ENCODE measurements at places on chromosomes 6 and 20. TPM values are rescaled to one million over a fixed set of nuclear protein-coding genes. Genes with fewer than 3 reads are reported as not detected.

ANKEF1 gene
- 0.45 TPM for polyA plus RNA-seq

SUPT3H gene
- polyA plus RNA-seq, result 2.8 TPM

MTFR2 gene
- 0.20 TPM for polyA plus RNA-seq

DNA sequence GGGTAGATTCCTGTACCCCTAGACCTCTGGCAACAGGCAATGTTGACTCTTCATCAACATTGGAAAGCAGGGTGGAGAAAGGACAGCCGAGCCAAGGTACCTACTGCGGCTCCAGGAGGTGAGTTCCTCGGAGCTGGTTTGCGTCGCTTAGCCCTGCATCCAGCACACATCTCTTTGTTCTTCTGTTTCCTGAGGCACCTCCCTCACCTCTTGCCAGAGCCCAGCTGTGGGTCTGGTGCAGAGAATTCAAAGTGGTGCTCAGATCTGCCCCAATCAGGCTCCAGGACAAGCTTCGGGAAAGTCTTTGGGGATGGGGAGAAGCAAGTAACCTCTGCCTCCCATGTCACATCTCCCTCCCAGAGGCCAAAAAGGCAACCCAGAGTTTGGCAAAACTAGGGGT lies 2.2 kb downstream of the KCNG1 start:
- H3K4me3 ChIP-seq, result no peak overlapping the region
- H3K27me3 ChIP-seq, result peaks cover 68% of the 10 kb centered on the region
- peaks cover 2% of the 10 kb centered on the region for H3K4me1 ChIP-seq
- no peaks in the 10 kb centered on the region for H3K36me3 ChIP-seq

DNA sequence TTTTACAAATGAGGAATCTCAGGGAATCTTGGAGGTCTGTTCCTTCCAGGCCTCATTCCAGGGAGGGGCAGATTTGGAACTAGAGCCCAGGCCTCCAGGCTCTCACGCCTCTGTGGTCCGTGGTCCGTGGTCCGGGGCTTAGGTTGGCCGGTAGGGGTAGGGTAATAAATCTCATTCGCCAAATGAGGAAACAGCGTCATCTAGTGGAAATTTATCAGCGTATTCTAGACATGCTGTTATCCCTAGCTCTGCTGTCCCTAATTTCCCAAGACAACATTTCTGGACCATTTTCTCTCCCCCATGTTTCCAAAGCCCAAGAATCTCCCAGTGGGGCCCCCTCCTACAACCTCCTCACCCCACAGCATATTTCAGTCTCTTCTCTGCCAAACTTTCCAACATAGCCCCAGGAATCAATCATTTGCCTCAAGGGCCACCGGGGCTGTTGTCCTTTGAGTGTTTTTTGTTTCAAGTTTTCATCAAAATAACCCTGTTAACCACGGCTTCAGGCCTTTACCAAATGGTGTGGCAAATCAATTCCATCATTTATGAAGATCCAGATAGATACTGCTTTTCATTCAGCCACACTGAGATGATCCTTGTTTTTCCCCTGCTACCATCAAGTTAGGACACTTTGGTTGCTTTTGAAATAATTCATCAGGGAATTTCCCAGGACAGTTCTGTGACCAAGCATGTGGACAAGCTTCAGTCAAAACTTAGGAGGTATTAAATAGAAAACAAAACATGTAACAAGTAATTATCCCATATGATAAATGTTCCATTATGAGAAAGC lies 126.8 kb downstream of the ALDH8A1 start:
- no peaks in the 10 kb centered on the region for H3K27me3 ChIP-seq
- no peaks in the 10 kb centered on the region for H3K4me1 ChIP-seq
- no peaks in the 10 kb centered on the region for H3K36me3 ChIP-seq
- no peak overlapping the region for H3K4me3 ChIP-seq
- DNase-seq, result peak; percentile 74
- H3K27ac ChIP-seq, result no peak overlapping the region

DNA sequence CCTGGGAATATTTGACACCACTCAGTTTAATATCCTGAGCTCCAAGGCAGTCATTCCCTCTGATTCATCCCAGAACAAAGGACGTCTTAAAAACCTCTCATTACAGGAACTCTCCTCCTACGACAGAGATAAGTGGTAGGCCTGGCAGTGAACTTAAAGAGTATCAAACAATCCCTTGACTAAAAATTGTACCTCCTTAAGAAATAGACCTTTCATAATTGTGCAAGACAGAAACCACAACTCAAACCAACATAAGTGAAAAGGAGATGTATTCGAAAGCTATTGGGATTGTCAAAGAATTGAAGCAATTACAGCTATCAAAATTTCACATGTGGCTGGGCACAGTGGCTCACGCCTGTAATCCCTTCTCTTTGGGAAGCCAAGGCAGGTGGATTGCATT lies 19.1 kb upstream of the BNIP5 start:
- no peaks in the 10 kb centered on the region for H3K36me3 ChIP-seq
- no peak overlapping the region for H3K27ac ChIP-seq
- no peak overlapping the region for H3K4me3 ChIP-seq
- DNase-seq, result no peak

DNA sequence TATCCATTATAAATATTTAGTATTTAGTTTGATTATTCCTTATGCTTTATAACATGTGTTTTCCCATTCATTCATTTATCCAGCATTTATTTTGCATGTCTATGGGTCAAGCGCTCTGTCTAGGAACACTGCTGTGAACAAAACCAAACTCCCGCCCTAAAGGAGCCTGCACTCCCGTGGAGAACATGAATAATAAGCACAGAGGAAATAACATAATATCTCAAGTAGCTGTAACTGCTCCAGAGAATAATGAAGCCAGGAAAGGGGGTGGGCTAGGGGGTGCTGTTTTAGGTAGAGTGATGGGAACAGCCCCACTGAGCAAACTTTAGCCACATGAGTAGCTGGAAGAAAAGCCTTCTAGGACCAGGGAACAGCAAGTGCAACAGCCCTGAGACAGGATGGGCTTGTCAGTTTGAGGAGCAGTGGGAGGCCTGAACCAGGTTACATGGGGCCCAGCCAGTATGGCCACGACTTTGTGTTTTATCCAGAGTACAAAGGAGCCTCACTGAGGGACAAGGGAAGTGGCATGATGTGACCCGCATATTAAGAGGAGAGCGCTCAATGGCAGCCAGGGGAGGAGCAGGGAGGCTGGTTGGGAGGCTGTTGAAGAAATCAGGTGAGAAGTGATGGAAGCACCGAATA lies 24.4 kb upstream of the PRND start:
- no peaks in the 10 kb centered on the region for H3K27me3 ChIP-seq
- H3K4me3 ChIP-seq, result no peak overlapping the region
- no peaks in the 10 kb centered on the region for H3K4me1 ChIP-seq
- no peak for DNase-seq

- no peak overlapping the region for H3K27ac ChIP-seq
- no peaks in the 10 kb centered on the region for H3K36me3 ChIP-seq
- H3K4me3 ChIP-seq, result no peak overlapping the region
- H3K27me3 ChIP-seq, result no peaks in the 10 kb centered on the region
- H3K4me1 ChIP-seq, result no peaks in the 10 kb centered on the region
These were observed 152.7 kb upstream of the SYNDIG1 start for GRCh38 chr20:24316731-24317130.

DNA sequence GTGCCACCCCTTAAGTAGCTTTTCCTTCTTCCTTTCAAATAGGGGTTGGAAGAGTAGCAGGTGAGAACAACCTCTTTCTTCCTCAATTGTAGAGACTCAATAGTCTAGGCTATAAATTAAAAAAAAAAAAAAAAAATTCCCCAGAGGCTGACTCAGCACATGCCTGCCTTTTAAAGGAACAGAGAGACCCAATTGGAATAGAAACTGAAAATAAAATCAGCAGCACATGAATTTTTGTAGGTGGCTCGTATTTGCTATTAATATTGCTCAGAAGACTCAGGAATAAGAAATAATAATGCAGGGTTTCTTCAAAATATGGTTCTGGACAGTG lies 19.3 kb downstream of the TOP1 start:
- no peaks in the 10 kb centered on the region for H3K36me3 ChIP-seq
- H3K4me3 ChIP-seq, result peak overlapping the region; percentile 2

DNA sequence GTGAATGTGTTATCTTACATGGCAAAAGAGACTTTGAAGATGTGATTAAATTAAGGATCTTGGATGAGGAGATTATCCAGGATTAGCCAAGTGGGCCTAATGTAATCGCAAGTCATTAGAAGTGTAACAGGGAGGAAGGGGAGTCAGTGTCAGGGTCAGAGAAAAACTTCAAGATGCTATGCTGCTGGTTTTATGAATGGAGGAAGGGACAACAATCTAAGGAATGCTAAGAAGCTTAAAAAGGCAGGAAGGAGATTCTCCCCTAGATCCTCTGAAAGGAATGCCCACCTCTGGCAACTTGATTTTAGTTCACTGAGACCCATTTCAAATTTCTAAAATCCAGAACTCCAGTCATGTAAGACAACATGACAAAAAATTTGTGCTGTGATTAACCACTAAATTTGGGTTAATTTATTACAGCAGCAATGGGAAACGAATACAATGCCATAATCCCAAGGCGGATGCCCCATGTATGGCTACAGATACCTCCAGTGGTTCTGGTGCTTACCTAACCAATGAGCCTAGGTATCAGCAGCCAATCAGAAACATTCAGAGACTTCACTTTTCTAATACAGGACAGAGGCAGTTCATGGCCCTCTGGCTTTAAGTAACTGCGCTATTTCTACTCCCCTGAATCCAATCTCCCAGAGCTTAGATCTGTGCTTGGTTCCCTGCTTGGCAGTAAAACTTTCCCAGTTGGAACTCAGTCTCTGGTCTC lies 3.6 kb upstream of the TAAR8 start:
- no peak overlapping the region for H3K27ac ChIP-seq
- H3K4me3 ChIP-seq, result no peak overlapping the region
- no peaks in the 10 kb centered on the region for H3K36me3 ChIP-seq
- H3K27me3 ChIP-seq, result peaks cover 14% of the 10 kb centered on the region

DNA sequence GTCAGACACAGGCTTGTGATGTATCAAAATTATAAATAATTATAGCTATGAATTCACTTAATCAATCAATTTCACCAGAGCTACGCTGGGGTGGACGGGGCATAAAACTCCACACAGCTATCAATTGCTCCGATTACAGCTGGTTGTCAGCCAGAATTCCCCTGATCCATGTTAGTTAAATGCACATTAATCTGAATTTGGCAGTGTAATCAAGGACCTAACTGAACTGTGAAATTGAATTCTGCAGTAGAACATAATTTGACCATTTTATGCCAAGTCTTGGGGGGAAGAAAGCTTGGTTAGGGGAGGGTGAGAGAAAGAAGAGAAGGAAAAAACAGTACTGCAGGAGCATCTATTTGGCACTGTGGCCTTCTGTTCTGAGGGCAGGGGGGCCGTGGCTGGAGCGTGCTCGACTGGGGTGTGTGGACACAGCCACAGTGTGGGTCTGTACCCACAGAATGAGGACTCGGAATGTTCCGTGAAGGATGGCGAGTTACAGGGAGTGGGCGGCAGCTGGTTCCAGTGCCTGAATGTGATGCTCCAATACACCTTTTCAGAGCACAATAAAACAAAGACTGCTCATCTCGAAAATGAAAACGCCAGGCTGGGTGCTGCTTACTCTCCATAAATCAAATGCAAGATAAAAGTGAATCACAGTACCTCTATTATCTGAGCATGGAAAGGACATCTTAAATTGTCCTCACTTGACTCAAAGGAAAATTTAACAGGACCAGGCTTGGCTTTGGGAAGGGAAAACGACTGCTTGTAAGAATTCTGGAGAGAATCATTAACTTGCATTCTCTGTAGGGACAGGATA lies 59.2 kb downstream of the LAMP5 start:
- peaks cover 53% of the 10 kb centered on the region for H3K27me3 ChIP-seq
- no peaks in the 10 kb centered on the region for H3K36me3 ChIP-seq
- no peaks in the 10 kb centered on the region for H3K4me1 ChIP-seq
- no peak overlapping the region for H3K4me3 ChIP-seq
- H3K27ac ChIP-seq, result no peak overlapping the region

FNDC1 gene
- polyA plus RNA-seq, result 0.20 TPM

DNA sequence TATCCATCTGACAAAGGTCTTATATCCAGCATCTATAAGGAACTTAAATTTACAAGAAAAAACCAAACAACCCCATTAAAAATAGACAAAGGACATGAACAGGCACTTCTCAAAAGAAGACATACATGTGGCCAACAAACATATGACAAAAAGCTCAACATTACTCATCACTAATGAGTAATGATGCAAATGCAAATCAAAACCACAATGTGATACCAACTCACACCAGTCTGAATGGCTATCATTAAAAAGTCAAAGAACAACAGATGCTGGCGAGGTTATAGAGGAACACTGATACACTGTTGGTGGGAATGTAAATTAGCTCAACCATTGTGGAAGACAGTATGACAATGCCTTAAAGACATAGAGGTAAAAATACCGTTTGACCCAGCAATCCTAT lies 13.9 kb downstream of the MACROD2 start:
- no peak overlapping the region for H3K27ac ChIP-seq
- H3K36me3 ChIP-seq, result no peaks in the 10 kb centered on the region
- no peaks in the 10 kb centered on the region for H3K27me3 ChIP-seq
- no peaks in the 10 kb centered on the region for H3K4me1 ChIP-seq
- no peak for DNase-seq

DNA sequence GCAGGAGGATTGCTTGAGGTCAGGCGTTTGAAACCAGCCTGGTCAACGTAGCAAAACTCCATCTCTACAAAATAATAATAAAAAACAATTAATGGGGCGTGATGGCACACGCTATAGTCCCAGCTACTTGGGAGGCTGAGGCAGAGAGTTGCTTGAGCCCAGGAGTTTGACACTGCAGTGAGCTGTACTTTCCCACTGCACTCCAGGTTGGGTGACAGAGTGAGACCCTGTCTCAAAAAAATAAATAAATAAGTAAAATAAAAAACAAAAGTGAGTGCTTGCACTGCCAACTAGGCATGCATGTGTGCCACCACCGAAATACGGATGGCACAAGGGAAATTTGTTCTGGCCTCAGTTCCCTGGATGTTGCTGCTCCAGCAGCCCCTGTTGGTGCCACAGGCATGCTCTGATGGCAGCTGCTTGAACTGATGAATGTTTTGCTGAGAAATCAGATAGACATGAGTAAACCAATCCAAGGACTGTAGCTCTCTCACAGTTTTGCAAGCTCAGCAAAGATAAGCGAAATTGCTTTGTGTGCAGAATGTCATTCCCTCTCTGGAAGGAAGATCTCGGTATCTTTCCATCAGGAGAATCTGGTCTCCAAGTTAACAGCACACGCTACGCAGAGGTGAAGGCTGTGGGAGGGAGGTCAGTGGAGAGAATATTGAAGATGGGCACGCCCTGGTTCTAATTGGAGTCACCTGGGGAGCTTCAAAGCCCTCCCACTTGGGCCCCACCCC lies 188.0 kb upstream of the SLC24A3 start:
- H3K36me3 ChIP-seq, result no peaks in the 10 kb centered on the region
- no peak overlapping the region for H3K4me3 ChIP-seq
- DNase-seq, result no peak
- no peaks in the 10 kb centered on the region for H3K27me3 ChIP-seq
- H3K4me1 ChIP-seq, result peaks cover 20% of the 10 kb centered on the region
- H3K27ac ChIP-seq, result no peak overlapping the region

DNA sequence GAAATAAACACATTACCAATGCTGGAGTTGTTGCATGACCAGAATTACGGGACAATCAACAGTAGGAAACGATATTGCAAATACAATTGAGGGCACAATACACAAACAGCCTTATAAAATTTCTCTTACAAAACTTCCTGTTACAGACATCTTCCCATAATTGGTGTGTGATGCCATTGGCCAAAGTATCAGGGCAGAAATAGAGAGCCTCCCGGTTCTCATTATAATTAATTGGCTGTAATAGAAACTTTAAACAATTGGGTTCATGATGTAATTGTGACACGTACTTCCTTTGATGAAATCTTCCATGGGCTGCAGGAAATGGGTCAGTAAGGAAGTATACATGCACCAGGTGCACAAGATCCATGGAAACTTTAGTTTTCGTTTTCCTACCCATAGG lies 40.3 kb upstream of the RALGAPA2 start:
- H3K36me3 ChIP-seq, result no peaks in the 10 kb centered on the region
- H3K27ac ChIP-seq, result peak overlapping the region; percentile 68
- H3K27me3 ChIP-seq, result no peaks in the 10 kb centered on the region
- H3K4me1 ChIP-seq, result peaks cover 18% of the 10 kb centered on the region
- H3K4me3 ChIP-seq, result no peak overlapping the region
